Activated T-cell treated with anti-CD3 and anti-CD28 coated beads, Interleukin-2, amount 50 U/mL, for 24 hours (primary cell): ENCODE measurements at places on chromosomes 7 and 10.

- peak overlapping the region; percentile 59 for H3K27ac ChIP-seq
- no peaks in the 10 kb centered on the region for H3K27me3 ChIP-seq
- H3K36me3 ChIP-seq = peaks cover 3% of the 10 kb centered on the region
- no peak for DNase-seq
Observed at GRCh38 chr7:66627151-66627681, 1.5 kb upstream of the KCTD7 start.

DNA sequence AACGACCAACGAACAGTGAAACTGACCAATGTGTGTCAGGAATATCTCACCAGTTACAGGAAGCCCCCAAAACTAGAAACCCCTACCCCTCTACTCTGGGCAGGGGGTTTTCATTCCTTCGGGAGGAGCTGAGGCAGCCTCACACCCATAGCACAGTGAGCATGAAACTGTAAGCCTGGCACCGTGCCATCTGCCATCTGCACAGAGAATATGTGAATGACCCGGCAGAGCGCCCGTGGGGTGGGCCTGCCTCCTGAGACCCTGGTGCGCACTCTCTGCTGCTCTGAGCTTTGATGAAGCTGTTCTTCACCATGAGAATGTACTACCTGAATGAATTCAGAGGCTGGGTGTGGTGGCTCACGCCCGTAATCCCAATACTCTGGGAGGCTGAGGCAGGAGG is 27.1 kb downstream of the DAGLB start:
- peaks cover 80% of the 10 kb centered on the region for H3K36me3 ChIP-seq
- no peak overlapping the region for H3K27ac ChIP-seq
- peaks cover 10% of the 10 kb centered on the region for H3K4me1 ChIP-seq
- no peaks in the 10 kb centered on the region for H3K27me3 ChIP-seq

GRCh38 chr10:27500096-27500495 is 4.0 kb upstream of the RAB18 start:
- H3K27me3 ChIP-seq = no peaks in the 10 kb centered on the region
- H3K27ac ChIP-seq = no peak overlapping the region
- no peak overlapping the region for H3K4me3 ChIP-seq
- no peak for DNase-seq
- peaks cover 17% of the 10 kb centered on the region for H3K4me1 ChIP-seq
- peaks cover 12% of the 10 kb centered on the region for H3K36me3 ChIP-seq

DNA sequence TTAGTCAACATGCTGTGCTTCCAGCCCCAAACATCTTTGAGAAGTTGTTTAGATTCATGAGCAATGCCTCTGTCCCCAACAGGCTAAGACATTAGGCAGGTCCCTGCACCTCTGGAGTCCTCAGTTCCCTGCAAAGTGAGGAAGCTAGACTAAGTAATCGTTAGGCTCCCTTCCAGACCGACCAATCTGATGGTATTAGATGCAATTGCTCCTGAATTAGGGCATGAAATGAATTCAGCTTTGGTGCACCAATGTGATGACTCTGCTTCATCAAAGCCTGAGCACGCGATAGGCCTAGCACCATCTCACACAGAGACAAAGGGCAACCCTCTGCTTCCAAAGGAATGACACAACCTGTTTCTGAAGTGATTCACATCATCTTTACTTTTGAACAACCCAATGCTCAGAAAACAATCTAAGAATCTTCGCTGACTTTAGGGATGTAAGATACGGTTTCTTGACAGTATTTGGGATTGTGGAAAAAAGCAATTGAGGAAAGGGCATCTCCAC is 723 bp upstream of the TES start:
- peaks cover 39% of the 10 kb centered on the region for H3K4me1 ChIP-seq
- H3K36me3 ChIP-seq = peaks cover 24% of the 10 kb centered on the region
- no peak for DNase-seq

- H3K36me3 ChIP-seq = no peaks in the 10 kb centered on the region
- H3K27ac ChIP-seq = no peak overlapping the region
- no peak overlapping the region for H3K4me3 ChIP-seq
Observed at GRCh38 chr7:107035446-107035845, 9.1 kb upstream of the PRKAR2B start.

DNA sequence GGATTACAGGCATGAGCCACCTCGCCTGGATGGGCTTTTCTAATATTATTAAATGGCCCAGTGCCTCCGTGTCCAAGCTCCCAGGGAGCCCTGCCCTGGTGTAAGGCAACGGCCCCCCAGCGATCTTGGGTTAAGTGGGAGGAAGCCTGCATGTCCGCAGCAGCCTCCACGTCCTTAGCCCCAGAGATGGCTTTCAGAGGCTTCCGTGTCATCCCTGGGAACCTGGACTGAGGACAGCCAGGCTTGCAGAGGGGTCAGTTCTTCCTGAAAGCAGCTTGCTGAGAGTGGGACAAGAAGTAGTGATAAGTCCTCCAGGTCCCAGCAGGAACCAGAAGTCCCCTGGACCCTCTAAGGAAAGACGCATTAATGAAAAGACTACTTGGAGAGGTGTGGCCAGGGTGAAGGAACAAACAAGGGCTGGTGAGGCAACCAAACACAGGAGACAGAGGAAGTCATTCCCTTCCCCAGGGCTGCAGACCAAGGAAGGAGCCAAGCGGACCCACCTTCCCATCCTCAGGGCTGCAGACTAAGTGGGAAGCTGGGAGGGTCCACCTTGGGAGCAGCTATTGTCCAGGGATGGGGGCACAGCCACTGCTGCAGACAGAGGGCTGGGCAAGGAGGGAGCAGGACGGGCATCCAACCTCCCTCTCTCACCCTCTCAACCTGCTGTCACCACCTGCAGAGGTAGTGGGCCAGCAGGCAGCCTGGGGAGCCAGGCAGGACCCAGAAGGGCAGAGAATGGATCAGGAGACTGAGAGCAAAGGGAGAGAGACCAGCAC is 13.0 kb upstream of the INSIG1 start:
- no peaks in the 10 kb centered on the region for H3K36me3 ChIP-seq
- peaks cover 50% of the 10 kb centered on the region for H3K4me1 ChIP-seq
- H3K27ac ChIP-seq = peak overlapping the region; percentile 24
- H3K27me3 ChIP-seq = peaks cover 11% of the 10 kb centered on the region

DNA sequence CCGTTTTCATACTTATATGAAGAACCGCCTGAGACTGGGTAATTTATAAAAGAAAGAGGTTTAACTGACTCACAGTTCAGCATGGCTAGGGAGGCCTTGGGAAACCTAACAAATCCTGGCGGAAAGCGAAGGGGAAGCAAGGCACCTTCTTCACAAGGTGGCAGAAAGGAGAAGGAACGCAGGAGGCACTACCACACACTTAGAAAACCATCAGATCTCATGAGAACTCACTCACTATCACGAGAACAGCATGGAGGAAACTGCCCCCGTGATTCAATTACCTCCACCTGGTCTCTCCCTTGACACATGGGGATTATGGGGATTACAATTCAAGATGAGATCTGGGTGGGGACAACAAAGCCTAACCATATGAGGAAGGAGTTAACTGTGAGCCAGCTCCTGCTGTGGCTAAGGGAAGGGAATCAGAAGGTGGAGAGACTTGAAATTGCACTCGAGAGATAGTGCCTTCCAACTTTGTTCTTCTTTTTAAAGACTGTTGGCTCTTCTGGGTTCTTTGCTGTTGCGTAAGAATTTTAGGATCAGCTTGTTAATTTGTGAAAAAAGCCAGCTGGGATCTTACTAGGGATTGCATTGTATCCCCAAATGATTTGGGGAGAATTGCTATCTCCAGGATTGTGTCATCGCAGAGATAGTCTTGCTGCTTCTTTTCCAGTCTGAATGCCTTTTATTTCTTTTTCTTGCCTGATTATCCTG is 21.0 kb downstream of the OPTN start:
- H3K4me3 ChIP-seq = no peak overlapping the region
- H3K36me3 ChIP-seq = peaks cover 93% of the 10 kb centered on the region
- no peak for DNase-seq

DNA sequence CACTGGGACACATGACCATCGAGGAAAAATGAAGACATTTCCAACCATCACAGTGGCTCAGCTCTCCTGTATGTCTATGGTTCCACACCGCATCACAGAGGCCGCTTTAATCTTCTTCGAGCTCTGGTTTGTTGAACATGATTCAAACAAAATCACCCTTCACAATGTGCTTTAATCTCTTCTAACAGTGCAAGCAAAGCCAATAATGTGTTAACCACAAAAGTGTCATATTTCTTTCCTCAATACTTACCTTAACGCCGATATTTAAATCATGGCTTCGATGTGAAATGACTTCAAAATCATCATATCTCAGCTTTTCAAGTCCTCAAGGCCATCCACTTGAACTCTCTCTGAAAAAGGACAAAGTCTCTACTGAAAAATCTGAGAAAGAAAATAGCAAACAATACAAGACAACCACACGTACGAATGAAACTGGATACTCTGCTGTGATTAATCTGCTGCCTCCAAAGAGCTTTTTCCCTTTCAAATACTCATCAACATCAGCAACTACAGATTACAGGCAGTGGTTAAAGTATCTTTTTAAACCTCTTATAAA is 23.0 kb upstream of the SVIL start:
- H3K27me3 ChIP-seq = peaks cover 9% of the 10 kb centered on the region
- H3K4me3 ChIP-seq = no peak overlapping the region
- no peak for DNase-seq
- peak overlapping the region; percentile 64 for H3K27ac ChIP-seq
- H3K36me3 ChIP-seq = peaks cover 37% of the 10 kb centered on the region

GRCh38 chr7:107404740-107405537 is 64.9 kb upstream of the GPR22 start:
- DNase-seq = no peak
- no peak overlapping the region for H3K4me3 ChIP-seq
- peaks cover 6% of the 10 kb centered on the region for H3K4me1 ChIP-seq
- no peaks in the 10 kb centered on the region for H3K27me3 ChIP-seq

- no peaks in the 10 kb centered on the region for H3K36me3 ChIP-seq
- H3K4me1 ChIP-seq = no peaks in the 10 kb centered on the region
- no peak for DNase-seq
- no peak overlapping the region for H3K27ac ChIP-seq
- no peak overlapping the region for H3K4me3 ChIP-seq
- H3K27me3 ChIP-seq = no peaks in the 10 kb centered on the region
Observed at GRCh38 chr7:81308643-81309322, 389.9 kb upstream of the SEMA3C start.

DNA sequence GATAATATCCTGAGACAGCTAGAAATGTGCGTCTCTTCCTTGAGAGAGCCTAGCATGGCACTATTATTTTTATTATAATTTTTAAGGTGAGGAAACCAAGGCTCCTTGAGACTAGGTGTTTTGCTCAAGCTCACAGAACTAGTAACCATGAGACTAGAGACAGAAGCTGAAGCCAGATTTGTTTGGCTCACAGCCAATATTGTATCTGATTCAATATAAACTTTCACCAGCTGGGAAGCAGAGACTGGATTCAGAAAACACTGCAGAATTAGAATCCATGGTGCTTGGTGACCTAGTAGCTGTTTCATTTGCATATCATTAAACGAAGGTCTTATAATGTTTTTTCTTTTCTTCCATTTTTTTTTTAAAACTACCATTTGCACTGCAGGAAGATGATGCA is 64.4 kb downstream of the DNAJB9 start:
- DNase-seq = no peak
- H3K4me3 ChIP-seq = no peak overlapping the region
- H3K4me1 ChIP-seq = no peaks in the 10 kb centered on the region
- H3K27me3 ChIP-seq = peaks cover 7% of the 10 kb centered on the region

GRCh38 chr7:129055861-129056464 is 1.1 kb upstream of the TNPO3 start:
- peaks cover 8% of the 10 kb centered on the region for H3K27me3 ChIP-seq
- H3K36me3 ChIP-seq = peaks cover 34% of the 10 kb centered on the region
- peak overlapping the region; percentile 94 for H3K4me3 ChIP-seq
- peaks cover 25% of the 10 kb centered on the region for H3K4me1 ChIP-seq
- peak overlapping the region; percentile 100 for H3K27ac ChIP-seq

- no peak overlapping the region for H3K4me3 ChIP-seq
- DNase-seq = no peak
- no peak overlapping the region for H3K27ac ChIP-seq
- H3K36me3 ChIP-seq = no peaks in the 10 kb centered on the region
Observed at GRCh38 chr10:13395540-13395939, 47.4 kb upstream of the SEPHS1 start.

- no peak overlapping the region for H3K4me3 ChIP-seq
- no peak overlapping the region for H3K27ac ChIP-seq
- H3K36me3 ChIP-seq = no peaks in the 10 kb centered on the region
- H3K27me3 ChIP-seq = no peaks in the 10 kb centered on the region
- peaks cover 42% of the 10 kb centered on the region for H3K4me1 ChIP-seq
Observed at GRCh38 chr10:62652564-62652963, 152.0 kb upstream of the ADO start.

GRCh38 chr10:6885284-6885683 is 305.2 kb upstream of the PRKCQ start:
- DNase-seq = no peak
- peaks cover 9% of the 10 kb centered on the region for H3K4me1 ChIP-seq
- H3K27ac ChIP-seq = no peak overlapping the region
- no peaks in the 10 kb centered on the region for H3K36me3 ChIP-seq

- peaks cover 5% of the 10 kb centered on the region for H3K27me3 ChIP-seq
- no peak for DNase-seq
- H3K4me3 ChIP-seq = no peak overlapping the region
- H3K27ac ChIP-seq = no peak overlapping the region
- H3K4me1 ChIP-seq = peaks cover 4% of the 10 kb centered on the region
- H3K36me3 ChIP-seq = no peaks in the 10 kb centered on the region
Observed at GRCh38 chr7:26989897-26990670, 105.7 kb downstream of the HOXA1 start.

- H3K4me3 ChIP-seq = no peak overlapping the region
- H3K27ac ChIP-seq = no peak overlapping the region
- peaks cover 3% of the 10 kb centered on the region for H3K27me3 ChIP-seq
- no peaks in the 10 kb centered on the region for H3K36me3 ChIP-seq
- no peaks in the 10 kb centered on the region for H3K4me1 ChIP-seq
- no peak for DNase-seq
Observed at GRCh38 chr7:108716783-108717182, 147.1 kb downstream of the DNAJB9 start.

DNA sequence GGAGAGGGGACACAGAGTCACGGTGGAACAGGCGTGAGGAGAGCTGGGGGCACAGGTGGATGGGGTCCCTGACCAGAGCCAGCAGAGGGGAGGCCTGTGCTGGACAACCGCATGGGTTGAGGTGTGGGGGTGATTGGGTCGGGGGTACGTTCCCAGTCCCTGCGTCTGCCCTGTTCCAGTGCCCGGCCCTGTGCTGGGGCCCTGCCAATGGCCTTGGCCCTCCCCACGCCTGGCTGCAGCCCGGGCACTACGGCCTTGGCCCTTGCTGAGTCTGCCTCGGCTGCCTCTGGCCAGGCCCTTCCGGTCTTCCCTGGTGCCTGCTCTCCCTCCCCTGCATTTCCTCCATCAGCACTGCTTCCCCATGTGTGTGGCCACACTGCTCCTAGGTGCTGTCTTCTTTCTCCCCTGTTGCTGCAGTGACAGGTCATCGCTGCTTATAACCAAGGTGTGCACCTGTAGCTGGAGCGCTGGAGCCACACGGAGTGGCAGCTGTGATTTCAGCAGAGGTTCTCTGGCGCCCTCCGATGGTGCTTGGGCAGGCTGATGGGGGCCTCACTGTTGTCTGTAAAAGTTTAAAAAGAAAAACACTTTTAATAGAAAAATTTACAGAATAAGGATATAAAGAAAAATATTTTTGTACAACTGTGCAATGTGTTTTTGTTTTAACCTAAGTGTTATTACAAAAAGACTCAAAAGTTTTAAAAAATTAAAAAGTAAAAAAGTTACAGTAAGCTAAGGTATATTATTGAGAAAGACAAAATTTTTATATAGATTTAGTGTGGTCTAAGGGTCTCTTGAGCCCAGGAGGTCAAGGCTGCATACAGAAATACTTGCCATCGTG is 45.2 kb upstream of the BHLHA15 start:
- H3K4me3 ChIP-seq = no peak overlapping the region
- peaks cover 6% of the 10 kb centered on the region for H3K4me1 ChIP-seq
- no peak overlapping the region for H3K27ac ChIP-seq
- H3K36me3 ChIP-seq = peaks cover 12% of the 10 kb centered on the region
- peak; percentile 62 for DNase-seq

- peaks cover 3% of the 10 kb centered on the region for H3K36me3 ChIP-seq
- H3K4me1 ChIP-seq = peaks cover 7% of the 10 kb centered on the region
- no peak overlapping the region for H3K27ac ChIP-seq
- no peak overlapping the region for H3K4me3 ChIP-seq
- H3K27me3 ChIP-seq = no peaks in the 10 kb centered on the region
- no peak for DNase-seq
Observed at GRCh38 chr10:260819-261429, 125.7 kb downstream of the ZMYND11 start.
